ENCODE measurements at places on chromosomes 12 and 14.
A peak's percentile ranks its signal among the peaks of the same experiment; 100 is the strongest.

DNA sequence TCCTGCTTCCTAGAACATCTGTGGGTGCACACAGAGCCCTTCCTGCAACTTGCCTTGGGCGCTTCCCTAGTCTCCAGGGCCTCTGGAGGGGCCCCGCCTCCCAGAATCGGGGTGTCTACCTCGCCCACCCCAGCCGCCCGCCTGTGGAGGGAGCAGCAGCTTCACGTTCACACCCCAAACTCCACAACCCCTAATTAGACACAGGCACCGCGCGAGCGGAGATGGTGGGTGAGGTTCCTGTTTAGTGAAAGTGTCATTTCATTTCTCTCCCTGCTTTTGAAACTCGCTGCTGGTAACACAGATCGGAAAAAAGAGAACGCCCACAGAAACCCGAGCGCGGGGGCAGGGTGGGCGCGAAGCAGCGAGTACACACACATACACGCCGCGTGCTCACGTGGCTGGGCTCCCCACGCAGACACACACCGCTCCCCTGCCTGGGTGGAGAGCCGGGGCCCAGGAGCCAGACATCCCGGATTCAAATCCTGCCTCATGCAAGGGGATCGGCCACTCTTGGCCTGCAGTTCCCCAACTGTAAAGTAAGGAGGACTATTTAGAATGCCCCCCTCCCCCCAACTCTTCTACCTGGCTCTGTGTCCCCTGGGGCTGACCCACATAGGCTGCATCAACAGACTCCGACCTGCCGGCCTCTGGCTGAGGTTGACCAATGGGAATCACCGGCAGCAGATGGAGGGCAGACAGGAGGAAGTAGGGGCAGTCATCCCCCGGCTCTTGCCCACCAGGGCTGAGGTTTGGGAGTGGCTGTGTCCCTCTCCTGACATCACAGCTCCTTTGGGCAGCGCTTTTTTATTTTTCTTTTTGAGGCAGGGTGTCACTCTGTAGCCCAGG is 79.2 kb upstream of the NCOR2 start:
- no peak for DNase-seq

DNA sequence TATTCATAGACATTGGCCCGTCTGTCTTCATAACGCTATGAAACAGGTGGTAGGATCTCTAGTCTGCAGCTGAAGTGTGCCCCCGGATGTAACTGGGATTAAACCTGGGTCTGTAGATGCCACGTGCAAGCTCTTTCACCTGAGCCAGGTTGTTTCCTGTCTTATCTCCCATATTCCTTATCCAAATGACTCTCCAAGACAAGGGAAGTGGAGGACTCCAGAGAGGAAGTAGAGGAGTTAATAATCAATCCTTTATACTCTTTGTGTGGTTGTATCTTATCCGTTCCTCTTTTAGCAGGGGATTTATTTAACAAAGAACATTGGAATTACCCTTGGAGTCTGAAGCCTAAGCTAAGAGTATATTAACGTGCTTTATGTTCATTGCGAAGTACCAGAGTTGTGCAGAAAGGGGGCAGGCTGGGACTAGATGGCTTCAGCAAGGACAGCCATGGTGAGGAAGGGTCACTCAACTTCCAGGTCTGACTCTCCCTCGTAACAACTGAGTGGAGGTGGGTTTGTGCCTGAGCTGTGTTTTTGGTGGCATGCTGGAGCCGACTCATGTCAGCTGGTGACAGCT is 82.8 kb downstream of the RIN3 start:
- no peak for DNase-seq

DNA sequence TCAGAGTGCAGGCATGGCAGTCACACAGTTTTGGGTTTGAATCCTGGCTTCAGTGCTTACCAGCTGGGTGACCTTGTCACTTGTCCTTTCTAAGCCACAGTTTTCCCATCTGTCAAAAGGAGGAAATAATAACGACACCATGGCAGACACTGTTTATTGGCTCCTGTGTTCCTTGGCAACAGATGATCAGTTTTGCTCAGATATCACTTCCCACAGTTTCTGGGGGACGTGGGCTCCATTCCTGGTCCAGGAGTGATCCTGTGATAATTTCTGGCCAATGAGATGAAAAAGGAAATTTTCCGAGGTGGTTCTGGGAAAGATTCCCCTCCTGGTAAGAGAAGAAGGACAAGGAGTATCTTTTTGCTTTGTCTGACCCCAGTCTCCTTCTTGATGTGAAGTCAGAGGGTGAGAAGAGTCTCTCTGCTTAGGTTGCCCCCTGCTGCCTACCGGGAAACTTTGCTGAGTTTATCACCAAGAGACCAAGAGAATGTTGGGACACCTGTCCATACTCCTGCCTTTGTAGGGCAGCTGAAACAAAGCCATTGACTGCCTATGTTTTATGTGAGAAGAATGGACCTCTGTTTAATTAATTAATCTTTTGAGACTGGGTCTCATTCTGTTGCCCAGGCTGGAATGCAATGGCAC is 178.9 kb upstream of the NRXN3 start:
- no peak for DNase-seq

- DNase-seq, result no peak
Measured at GRCh38 chr14:30156571-30156970, 228.9 kb upstream of the PRKD1 start.

DNA sequence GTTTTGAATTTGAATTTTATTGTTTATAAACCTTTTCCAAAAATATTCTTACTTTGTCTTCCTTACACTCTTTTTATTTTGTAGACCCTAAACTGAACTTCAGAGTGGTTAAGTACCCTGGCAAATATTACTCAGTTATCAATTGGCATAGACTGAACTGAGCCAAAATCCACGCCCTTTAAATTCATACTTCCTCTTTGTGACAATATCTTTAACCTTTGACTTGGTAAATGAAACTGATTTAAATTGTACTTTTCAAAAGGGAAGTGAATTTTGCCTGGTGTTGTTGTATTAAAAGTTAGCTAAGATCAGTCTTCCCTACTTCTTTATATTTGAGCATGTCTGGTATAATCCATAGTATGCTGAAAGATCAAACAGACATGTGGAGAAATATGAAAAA is 184.3 kb upstream of the USP15 start:
- DNase-seq, result no peak

DNA sequence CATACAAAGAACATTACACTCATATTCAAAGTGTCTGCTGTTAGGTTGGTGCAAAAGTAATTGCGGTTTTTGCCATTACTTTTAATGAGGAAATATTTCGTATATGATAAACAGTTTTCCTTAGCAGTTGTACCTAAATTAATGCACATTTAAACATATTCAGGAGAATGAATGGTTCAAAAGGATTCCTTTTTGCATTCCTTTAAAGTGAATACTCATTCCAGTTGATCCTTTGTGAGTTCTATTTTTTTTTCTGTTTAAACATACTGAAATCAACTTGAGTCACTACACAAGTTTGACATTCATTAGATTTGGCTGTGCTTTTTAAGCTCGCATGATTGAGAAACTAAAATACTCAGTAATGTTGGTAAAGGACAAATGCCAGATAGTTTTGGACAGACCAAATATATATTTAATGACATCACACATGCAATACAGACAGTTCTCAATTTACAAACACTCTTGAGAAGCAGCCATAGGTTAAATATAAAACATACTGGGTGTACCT is 13.8 kb upstream of the SLC38A2 start:
- peak; percentile 87 for DNase-seq

- no peak for DNase-seq
Measured at GRCh38 chr14:71753976-71754375, 178.3 kb upstream of the RGS6 start.

GRCh38 chr14:24036169-24036962 is 15.4 kb upstream of the CARMIL3 start:
- DNase-seq, result peak; percentile 51

GRCh38 chr12:85779768-85780167 is 56.4 kb downstream of the RASSF9 start:
- no peak for DNase-seq

GRCh38 chr12:54991161-54991990 is 6.8 kb upstream of the TESPA1 start:
- no peak for DNase-seq

DNA sequence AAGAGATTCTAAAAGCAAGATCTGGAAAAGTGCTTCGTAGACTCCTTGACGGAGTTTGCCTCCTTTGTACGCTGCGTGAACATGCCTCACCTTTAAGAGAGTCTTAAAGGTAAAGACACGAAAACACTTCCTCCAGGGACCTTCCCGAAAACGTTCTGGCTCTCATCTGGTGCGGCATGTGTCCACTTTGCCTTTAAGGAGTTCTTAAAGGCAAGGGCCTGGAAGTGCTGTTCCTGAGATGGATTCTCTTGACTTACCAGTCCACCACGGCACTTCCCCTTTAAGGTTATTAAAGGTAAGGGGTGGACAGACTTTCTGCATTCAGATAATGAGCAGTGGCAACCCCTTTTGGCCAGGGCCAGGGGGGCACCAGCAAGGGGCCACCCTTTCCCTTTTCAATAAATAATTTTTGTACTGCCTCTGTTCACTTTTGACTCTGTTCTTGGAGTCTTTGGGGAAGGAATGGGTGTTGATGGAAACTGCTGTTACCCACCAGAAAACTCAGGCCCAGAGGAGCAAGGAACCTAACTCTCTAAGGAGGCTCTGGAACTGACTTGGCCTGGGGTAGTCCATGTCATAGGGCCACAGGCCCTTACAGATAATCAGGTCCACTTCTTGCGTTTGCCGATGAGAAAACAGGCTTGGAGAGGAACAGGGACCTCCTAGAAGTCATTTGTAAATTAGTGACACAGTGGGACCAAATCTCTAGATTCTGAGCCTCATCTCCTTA is 4.4 kb downstream of the REM2 start:
- DNase-seq, result peak; percentile 80

- no peak for DNase-seq
Measured at GRCh38 chr14:68584786-68585185, 208.1 kb downstream of the ZFP36L1 start.

DNA sequence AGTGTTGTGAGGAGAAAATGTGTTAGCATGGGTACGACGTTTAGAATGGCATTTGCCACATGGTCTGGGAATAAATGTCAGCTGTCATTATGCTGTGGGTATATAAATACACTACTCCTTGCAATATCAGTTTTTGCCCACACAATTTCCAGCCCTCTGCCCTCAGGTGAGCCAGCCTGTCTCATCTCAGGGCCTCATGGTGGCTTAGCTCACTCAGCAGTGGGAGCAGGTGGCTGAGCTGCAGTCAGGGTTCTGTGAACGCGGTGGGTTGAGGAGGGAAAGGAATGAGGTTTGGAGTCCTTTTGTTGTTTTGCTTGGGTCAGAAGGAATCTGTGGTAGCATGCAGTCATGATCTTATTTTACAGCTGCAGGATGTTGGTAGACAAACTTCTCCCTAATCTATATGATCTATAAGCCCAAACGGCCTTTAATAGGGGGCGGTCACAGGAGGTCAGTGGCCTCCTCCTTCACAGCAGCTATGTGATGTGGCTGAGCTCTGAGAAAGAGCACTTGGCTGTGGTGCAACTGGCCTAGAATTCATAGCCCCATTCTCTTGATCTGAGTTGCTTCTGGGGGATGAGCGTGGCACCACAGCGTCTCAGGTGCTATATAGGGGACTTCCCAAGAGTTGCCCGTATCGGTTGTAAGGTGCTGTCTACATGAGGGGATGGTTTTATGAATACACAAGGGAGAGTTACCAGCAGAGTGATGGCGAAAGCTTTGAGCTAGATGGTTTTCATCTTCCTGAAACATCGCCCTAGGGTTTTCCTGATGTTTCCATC is 27.8 kb upstream of the KCNA5 start:
- DNase-seq, result no peak
